Activated T-cell treated with anti-CD3 and anti-CD28 coated beads for 24 hours (primary cell): ENCODE measurements at places on chromosomes 3 and 15.

- DNase-seq: no peak
Measured at GRCh38 chr15:52068004-52068615, 44.5 kb downstream of the BCL2L10 start.

GRCh38 chr15:62569460-62570404 lies 404.6 kb upstream of the C2CD4B start:
- DNase-seq: no peak

DNA sequence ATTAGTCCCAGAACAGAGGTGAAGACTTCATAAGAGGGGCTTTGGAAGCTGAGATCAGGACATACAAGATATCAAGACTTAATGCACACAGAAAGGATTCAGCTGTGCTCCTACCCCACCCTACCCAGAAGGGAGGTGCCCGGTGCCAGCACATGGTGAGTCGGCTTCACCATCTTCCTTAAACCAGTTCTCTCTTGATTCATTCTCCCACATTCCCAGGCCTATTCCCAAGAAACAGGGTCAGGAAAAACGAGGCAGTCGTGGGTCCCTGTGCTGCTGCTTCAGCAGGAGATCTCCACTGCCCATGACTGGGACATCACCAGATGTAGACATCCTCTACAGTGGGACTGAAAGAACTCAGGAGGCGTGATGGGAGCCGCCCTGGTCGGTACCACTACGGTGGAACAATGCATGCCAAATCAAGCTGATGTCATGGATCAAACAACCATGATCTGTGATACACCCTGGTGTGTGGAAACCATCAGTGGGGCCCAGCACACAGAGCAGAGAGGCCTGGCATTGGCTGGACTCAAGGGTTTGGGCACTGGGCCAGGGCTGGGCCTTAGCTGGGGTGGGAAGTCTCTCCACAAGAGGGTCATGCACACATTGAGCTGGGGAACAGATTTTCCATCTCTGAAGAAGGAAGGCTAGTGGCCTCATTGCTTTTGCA lies 41.9 kb downstream of the CCDC12 start:
- no peak for DNase-seq

GRCh38 chr3:31288641-31289100 lies 244.1 kb upstream of the STT3B start:
- peak; percentile 7 for DNase-seq

GRCh38 chr3:189978753-189979152 lies 141.9 kb downstream of the P3H2 start:
- DNase-seq: no peak

DNA sequence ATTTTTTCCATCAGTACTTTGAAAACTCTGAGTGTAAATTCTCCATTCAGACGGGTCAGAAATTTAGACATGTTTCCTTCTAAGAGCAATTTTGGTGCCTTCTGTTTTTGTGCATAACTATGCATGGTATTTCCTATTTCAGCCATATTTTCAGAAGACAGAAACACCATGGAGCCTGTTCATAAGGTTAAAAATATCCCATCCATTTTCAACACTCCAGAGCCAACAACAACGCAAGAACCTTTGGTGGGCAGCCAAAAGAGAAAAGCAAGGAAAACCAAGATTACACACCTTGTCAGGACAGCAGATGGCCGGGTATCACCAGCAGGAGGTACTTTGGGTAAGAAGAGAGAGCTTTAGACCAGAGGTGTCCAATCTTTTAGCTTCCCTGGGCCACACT lies 275.6 kb downstream of the BBX start:
- no peak for DNase-seq

GRCh38 chr3:67458896-67459530 lies 195.4 kb downstream of the SUCLG2 start:
- no peak for DNase-seq

- DNase-seq: no peak
Measured at GRCh38 chr15:67290319-67290718, 35.7 kb downstream of the IQCH start.

DNA sequence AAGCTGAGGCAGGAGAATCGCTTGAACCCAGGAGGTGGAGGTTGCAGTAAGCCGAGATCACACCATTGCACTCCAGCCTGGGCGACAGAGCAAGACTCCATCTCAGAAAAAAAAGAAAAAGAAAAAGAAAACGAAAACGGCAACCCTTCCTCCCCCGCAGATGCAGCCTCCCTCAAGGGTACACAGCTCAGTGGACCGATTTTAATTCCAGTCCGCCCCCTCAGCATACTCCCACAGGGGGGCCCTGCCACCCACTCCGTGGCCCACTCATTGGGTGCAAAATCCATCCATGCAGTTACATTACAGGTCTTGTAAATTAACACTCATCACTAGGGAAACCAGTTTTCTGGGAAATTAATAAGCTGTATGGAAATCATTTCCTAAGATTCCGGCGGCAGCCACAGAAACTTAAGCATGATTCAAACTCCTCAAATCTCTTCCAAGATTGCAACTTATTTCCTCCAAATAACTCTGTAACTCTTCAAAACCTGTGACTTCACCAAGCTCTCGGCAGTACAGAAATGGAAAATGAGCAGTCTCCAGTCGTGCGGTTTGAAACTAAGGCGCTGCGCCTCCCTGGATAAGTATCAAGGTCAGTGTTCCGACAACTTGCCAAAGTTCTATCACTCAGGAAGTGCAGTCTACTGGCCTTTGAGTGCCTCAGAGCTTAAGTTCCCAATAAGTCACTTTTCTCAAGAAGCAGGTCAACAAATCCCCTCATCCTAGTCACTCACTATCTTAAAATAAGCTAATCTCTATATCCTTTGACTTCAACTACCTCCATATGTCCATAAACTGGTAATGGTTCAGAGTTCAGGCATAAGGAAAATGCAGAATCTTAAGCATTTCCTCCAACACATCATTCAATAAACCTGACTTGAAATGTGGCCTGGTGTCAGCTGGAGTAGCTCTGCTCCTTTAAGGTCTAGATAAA lies 24.7 kb upstream of the KLHL6 start:
- DNase-seq: no peak

DNA sequence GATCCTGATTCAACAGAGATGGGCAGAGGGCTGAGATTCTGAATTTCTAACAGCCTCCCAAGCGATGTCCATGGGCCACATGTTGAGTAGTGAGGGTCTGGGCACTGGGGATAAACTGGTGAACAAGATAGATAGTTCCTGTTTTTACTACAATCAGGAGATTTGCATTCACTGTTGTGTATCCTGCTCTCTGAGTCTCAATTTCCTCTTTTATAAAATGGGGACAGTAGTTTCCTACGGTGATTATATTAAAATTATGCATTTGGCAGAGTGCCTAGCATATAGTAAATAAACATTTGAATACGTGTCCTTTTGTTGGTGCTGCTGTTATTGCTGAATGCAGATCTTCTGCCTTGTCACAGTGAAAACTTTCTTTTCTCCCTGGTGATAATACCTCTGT lies 102.5 kb downstream of the MYH15 start:
- DNase-seq: no peak

- no peak for DNase-seq
Measured at GRCh38 chr3:131543714-131544113, 40.9 kb upstream of the MRPL3 start.

DNA sequence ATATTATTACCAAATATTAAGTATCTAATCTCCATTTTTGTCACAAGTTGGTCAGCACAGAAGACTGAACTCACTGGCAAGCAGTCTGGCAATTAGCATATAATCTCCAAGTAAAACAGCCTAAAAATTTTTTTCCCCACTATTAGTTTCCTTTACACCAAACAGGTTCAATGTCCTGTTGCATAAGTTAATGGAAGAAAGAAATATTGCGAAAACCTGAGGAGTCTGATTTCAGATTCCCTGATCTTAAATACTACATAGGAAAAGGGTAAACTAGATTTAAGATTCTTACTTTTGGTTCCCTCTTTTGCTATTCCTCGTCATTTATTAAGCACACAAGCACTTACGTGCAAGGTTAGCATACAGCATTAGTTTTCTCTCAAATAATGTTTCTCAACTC lies 133.2 kb upstream of the PLXND1 start:
- no peak for DNase-seq

- DNase-seq: no peak
Measured at GRCh38 chr15:60594071-60594470, 115.1 kb upstream of the ICE2 start.

- DNase-seq: no peak
Measured at GRCh38 chr15:67106764-67107013, 41.3 kb downstream of the SMAD3 start.

DNA sequence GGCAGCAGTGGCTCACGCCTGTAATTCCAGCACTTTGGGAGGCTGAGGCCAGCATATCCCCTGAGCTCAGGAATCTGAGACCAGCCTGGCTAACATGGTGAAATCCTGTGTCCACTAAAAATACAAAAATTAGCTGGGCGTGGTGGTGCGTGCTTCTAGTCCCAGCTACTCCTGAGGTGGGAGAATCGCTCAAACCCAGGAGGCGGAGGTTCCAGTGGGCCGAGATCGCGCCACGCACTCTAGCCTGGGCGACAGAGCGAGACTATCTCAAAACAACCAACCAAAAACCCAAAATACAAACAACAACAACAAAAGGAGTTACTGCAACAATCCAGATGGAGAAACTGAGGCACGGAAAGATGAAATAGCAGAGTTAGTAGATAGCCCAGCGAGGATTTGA lies 35.4 kb downstream of the SAXO2 start:
- DNase-seq: no peak

DNA sequence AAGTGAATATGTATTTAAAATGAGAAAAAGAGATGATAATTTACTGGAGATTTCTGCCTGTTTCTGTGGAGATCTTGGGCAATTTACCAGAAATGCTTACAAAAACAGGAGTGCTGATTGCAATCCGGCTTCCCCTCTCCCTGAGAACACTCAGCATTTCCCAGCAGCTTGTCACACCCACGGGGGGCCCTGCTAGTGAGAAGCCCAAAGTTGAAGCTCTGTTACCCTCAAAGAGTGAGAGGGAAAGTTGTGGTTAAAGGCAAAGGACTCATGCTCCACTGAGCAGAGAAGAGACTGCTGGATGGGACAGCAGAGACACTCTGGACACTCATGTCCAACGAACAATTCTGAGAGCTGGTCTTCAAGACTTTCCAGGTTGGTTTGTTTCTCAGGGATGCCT lies 2.9 kb downstream of the MCTP2 start:
- peak; percentile 28 for DNase-seq

- DNase-seq: no peak
Measured at GRCh38 chr3:166527325-166527724, 690.1 kb upstream of the BCHE start.

DNA sequence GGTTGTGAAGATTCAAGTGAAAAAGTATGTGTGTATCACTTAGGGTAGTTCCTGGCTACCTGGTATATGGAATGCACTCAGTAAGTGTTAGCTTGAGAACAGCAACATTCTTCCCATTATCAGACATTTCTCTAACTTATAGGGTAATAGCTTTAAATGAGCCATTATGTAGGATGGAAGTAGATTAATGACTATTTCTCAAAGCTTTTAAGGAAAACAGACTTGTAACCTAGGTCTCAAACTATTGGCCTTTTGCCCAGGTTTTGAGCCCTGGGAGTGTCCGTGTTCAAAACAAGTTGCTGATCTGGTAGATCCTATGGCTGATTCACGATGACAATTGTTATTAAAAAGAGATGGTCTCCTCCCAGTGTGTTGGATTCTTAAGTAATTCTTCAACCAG lies 129.1 kb upstream of the UMPS start:
- no peak for DNase-seq

DNA sequence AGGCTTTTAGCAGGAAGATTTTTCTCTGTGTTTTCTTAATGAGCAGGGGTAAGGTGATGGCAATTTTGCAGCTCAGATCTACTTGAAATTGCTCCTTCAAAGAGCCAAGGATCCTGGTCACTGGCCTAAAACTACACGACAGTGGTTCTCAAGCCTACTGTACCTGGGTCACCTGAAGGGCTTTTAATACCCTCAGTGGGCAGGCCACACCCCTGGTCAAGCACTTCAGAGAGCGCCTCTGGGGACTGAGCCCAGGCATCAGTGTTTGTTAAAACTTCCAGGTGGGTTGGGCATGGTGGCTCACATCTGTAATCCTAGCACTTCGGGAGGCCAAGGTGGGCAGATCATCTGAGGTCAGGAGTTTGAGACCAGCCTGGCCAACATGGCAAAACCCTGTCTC lies 158.4 kb downstream of the FAM43A start:
- DNase-seq: no peak

DNA sequence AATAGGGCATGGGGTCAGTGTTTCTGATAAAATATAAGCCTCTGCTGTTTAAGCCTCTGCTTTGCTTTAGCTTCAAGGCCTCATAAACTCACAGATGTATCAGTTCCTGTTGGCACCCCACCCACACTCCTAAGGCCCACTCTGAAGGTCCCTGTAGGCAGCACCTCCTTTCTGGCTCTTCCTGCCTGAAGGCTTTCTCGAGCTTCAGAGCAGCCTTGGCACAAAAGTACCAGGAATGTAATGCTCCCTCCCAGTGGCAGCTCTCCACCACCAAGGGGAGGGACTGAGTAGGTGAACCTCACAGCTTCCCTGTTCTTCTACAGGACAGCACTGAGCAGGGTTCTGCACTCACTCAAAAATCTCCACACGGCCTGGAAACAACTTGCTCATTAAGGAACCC lies 102.2 kb downstream of the ABHD5 start:
- no peak for DNase-seq

- DNase-seq: no peak
Measured at GRCh38 chr3:12155828-12156227, 2.9 kb downstream of the TIMP4 start.

DNA sequence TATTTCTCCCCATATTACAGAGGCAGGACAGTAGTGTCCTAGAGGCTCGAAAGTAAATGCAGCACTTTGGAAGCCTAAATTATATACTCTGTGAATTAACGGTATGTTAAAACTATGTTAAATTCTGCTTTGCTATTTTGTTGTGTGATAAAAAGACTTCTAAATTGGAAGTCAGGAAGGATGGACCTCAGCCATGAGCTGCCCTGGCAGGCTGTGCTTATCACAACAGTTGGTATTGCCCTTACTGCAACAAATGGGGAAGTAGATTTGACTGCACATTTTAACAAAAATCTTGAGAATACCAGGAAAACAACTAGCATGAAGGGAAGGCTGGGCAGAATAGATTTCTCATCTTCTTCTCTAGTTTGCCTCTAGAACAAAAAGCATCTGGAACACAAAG lies 706.6 kb downstream of the SI start:
- DNase-seq: no peak

DNA sequence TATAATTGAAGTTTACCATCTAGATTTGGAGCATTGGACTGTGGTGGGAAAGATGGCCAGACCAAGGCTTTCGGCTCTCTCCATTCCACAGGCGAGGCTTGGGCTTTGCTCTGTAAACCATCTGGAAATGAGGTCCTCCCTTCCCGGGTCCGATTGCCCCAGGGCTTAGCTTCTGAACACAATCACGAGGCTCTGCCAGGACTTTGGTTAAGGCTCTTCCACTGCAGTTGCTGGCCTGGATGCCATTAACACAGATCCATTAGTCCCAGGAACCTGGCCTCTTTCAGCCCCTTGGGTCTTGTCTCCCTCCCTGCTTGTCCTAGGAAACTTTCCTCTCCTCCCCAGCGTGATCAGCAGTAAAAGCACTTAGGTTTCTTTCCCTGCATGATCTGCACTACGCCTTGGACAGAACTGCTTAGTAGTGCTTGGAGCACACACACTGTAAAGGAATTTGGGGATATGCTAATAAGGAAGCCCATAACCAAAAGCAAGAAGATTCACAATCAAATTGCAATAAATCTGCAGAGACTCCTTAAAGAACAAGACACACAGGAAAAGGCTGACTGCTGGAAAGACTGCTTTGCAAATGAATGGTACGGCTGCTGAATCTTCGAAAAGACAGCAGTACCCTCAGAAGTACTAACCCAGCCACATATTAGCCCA lies 154.3 kb downstream of the ECT2 start:
- DNase-seq: no peak

GRCh38 chr3:155859859-155860258 lies 5.6 kb upstream of the SLC33A1 start:
- DNase-seq: no peak

GRCh38 chr3:102353805-102354204 lies 81.0 kb upstream of the ZPLD1 start:
- no peak for DNase-seq
